ENCODE measurements at places on chromosomes 3 and 15.

DNA sequence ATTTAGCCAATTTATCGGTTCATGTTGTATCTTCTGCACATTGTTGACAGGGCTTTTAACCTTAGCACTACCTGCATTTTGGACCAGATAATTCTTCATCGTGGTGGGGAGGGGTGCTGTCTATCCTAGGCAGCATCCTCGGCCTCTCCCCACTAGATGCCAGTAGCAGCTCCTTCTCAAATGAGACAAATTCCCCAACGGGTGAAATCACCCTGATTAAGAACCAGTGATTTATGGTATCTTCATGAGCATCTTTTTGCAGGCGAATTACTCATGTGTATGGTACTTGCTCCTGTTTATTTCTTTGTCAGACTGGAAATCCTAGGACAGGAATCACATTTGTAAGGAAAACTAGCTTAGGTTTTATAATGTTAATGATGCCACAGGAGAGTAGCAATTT, 68.0 kb downstream of the C3orf70 start:
- peak; percentile 2 for DNase-seq

DNA sequence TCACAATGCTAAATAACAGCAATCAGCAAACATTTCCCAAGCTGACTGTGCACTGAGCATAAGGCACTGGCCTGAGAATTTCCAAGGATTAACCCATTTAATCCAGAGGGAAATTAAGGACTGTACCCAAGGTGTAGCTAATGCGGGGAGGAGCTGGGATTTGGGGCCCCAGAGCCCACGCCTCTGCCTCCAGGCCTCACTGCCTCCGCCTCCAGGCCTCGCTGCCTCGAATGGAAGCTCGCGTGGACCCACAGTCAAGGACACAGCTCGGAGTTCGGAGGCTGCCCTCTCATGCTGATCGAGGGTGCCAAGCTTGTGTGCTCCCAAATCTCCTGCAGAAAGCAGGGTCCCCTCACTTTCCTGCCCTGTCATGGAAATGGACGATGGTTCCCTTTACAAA, 76.5 kb upstream of the SNRPA1 start:
- DNase-seq, result no peak

GRCh38 chr15:90471769-90472168, 58.0 kb upstream of the CRTC3 start:
- no peak for DNase-seq

DNA sequence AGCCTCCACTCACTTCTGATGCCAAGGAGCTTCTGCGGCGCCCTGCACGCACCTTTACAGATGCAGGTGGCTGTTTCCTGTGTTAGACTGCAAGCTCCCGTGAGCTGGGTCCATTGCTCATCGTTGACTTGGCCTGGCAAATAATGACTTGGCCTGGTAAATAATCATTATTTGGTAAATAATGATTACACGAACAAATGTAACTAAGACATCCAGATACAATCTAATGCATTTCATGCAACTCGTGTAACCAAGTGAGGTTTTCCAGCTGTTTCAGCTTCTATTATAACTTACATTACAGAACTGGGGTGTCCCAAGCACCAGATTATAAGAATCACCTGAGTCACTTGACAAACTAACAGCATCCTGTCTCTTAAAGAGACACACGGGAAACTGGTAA, 92.1 kb upstream of the BHLHE40 start:
- DNase-seq, result no peak

- DNase-seq, result peak; percentile 55
These were observed 2.5 kb upstream of the MST1R start for GRCh38 chr3:49906073-49906743.

GRCh38 chr3:96755519-96755918, 58.9 kb upstream of the EPHA6 start:
- no peak for DNase-seq

Measured in fibroblast of the aortic adventitia (primary cell).